Stimulated activated CD4-positive, alpha-beta T cell treated with anti-CD3 and anti-CD28 coated beads, Interleukin-4, amount 100 ng/mL, for 1 hour (primary cell): ENCODE measurements at places on chromosomes 1 and 21.

- no peak for DNase-seq
Measured at GRCh38 chr1:184049291-184049690, 2.2 kb upstream of the TSEN15 start.

GRCh38 chr1:26094677-26095383, 16.8 kb upstream of the PDIK1L start:
- DNase-seq: no peak

GRCh38 chr21:45636951-45637646, 6.4 kb upstream of the PCBP3 start:
- DNase-seq: no peak

GRCh38 chr1:221663321-221663720, 78.6 kb downstream of the DUSP10 start:
- DNase-seq: no peak

- DNase-seq: no peak
Measured at GRCh38 chr21:41687633-41688032, 79.2 kb downstream of the RIPK4 start.

DNA sequence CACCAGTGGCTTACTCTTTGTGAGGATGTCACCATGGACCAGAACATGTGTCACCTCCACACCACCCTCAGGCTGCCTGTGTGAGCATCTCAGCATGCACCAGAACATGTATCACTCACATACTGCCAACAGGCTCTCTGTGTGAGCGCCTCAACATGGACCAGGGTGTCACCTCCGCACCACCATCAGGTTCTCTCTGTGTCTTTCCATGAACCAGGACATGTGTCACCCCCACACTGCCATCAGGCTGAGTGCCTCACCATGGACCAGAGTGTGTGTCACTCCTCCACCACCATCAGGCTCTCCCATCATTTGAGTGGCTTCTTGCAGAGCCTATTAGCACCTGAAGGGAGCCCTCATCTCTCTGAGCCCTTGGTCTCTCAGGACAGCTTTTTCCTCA, 125.2 kb downstream of the ZNF648 start:
- DNase-seq: no peak

GRCh38 chr21:37047079-37047478, 25.8 kb downstream of the PIGP start:
- DNase-seq: no peak

DNA sequence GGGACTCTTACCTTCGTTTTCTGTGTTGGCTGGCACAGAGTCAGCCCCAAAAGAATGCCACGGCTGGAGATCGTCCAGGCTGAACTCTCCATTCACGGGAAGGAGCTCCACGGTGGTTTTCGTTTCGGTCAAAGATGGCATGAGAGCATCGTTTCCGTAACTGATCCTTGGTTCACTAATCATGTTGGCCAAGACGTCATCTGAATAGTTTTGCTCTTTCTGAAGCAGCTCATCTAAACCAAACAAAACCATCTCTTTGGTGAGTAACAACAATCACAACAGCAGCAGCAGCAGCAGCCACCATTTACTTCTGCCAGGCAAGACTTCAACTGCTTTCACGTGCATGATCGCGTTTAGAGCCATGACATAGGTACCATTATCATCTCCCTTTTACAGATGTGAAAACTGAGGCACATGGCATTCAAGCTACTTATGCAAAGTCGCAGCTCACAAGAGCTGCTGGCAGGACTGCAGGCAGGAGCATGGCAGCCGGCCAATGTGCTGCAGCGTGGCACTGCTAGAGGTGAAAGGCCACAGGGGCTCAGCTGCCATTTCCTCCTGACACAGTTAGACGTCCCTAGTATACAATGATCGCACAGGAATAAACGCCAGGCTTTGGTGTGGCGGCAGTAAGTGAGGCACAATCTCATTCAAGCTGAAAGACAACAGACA, 177.1 kb downstream of the GABPA start:
- DNase-seq: no peak

- DNase-seq: no peak
Measured at GRCh38 chr1:2445162-2445822, 30.8 kb upstream of the PLCH2 start.

- peak; percentile 41 for DNase-seq
Measured at GRCh38 chr1:206470692-206471414, 577 bp downstream of the IKBKE start.

DNA sequence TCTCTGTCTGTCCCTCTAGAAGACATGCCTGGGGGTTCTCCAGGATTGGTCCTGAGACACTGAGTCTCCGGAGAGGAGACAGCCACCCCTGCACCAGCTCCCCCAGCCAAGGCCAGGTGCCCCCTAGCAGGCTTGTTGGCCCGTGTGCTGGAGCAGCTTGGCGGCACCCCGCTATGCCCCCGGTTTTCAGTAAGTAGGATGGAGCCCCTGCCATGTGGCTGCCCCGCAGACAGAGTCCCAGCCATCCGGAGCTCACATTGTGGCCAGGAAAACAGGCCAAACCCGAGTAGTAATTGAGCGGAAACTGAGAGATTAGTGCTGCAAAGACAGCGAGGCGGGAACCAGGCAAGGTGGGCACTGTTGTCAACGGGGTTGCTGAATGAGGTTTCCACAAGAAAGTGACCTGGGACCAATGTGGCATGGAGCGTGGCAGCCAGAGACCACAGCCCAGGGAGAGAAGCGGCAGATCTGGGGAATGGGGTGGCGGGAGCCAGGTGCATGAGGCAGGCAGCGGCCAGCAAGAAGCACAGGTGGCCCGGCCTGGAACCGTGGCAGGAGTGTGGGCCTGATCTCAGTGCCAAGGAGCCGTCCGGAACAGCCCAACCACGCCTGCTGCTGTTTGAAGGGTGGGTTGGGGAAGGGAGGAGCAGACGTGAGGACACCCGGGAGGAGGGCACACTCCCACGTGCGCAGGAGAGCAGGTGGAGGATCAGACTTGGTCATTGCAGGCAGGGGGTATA, 137.4 kb upstream of the VAMP3 start:
- no peak for DNase-seq

DNA sequence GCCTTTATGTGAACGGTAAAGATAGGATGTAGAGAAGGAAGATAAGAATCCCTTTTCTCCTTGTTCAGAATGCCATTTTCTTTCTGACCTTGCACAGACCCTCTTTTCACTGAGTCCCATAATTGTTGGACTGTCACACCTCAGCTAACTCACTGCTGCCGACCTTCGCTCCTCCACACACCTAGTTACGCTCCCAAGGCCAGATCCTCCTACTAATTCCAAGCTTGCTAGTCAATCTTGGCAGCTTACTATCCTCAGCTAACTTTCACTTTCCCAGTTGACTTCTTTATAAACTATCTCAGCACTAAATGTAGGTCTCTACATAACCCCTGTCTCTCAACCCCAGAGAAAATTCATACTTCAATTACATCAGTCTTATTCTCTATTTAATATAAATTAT, 471.8 kb upstream of the PRMT6 start:
- DNase-seq: no peak

GRCh38 chr1:223133306-223133823, 9.7 kb downstream of the TLR5 start:
- no peak for DNase-seq

DNA sequence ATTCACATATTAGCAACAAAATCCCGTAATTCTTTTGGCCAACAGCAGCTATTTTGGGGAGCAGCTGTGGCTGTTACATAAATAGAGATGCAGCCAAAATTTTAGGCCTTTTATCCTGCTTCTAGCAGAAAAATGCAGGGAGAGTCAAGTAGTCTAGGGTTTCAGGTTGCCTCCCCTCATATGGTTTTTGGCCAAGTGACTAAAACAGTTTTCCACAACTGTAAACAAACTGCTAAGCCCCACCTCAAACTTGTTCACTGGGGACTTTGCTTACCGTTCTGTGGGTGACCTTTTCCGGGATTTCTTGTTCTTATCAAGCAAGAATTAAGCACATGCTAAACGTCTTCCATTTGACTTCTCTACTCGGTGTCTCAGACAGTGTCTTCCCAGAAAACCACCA, 133.4 kb downstream of the EDEM3 start:
- no peak for DNase-seq

DNA sequence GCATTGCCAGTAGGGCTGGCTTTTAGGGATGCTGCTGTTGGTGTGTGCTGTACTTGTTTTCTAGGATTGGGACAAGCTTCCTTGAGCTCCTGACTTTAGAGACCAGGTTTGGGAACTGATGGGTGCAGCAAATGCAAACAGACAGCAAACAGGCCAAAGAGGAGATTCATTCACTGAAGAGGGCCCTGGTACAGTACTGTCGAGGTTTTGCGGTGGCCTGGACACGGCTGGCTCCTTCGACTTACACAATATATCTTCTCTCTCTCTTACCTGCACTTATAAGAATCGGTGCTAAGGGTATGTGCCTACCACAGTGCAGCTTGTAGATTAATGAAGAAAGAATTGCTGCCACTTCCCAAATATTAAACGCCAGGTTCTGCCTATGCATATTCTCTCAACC, 44.6 kb downstream of the ATP1A1 start:
- DNase-seq: no peak

DNA sequence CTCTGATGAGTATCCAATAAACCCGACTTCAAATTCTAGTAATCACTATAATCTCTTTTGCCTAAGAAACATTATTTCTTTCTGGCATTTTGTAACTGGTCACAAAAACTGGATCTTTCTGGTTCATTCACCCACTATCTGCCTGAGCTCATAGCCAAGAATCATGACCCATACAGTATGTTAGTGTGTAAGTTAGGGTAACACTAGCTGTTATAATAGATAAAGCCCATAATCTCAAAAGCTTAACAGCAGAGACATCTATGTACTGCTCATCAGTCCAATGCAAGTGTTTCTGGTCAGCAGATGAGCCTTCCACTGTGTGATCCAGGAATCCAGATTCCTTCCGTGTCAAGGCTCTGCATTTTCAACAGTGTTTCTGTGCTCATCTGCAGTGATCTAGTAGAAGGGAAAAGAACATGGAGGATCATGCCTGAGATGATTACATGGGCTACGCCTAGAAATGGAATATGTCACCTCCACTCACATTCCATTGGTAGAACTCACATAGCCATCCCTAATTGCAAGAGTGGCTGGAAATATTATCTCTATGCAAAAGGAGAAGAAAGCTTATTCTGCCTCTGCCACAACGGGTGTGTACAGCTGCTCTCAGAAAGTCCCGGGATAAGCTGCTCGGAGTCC, 27.7 kb downstream of the RRAGC start:
- no peak for DNase-seq

- DNase-seq: no peak
Measured at GRCh38 chr1:29916656-29917369, 680.5 kb downstream of the PTPRU start.

DNA sequence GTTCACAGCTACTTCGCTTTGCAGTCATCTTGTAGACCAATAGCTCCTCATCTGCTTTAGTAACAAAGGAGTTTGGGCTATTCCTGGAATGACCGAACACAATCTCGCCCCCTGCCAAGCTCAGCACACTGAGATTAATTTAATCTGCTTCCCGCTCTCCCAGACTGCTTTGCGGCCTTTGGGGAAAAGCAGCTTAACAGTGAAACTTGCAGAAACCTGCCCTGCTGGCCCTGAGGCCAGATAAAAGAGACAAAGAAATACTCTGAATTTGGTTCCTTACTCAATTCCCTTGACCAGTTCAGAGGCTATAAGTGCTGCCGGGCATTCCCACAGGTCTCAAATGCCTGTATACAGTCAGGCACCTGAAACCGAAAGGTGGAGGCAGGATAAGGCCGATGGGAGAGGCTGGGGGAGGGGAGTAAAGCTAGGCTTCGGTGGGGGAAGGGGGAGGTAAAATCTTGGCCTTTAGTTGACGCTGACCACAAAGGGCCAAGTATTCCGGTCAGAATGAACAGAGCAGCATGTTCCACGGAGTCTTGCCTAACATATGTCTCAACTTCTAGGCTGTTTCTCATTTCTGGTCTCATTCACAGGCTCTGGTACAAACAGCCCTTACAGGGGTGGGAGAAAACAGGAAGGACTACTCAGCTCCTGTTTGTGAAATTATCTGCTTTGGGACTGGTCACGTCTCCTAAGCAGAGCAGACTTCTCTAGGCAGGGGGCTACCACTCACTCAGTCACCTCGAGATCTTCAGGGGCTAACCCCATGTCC, 17.7 kb upstream of the A3GALT2 start:
- DNase-seq: no peak

DNA sequence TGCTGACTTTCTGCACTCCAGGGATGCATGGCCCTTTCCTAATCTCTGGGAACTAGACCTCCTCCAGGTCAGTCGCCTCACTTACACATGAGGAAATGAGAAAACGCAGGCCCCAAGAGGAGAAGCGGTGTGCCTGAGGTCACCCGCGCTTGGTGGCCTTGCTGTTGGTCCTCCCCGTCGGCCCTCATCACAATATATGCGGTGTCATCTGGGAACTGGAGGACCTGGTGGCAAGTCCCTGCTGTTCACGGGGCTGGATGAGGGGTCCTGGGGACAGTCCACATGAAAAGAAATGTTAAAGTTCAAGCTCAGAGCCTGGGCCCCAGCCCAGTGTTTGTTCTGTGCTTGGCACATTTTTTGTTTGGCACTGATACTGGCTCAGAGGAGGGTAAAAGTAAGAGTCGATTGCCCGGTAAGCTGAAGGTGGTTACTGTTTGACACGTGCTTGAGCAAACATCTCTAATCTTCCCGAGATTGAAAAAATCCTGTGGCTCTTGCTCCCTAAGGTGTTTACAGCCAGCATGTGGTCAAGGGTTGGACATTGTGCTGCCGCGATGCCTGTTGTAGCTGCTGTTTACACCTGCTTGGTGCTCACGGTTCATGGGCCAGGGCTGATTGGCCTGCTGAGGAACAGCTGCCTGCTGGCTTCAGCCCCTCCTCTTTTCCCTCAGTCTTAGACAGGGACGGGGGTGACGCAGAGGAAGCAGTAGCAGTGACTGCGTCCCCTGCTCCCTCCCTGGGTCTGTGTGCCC, 5.2 kb downstream of the COQ8A start:
- no peak for DNase-seq

DNA sequence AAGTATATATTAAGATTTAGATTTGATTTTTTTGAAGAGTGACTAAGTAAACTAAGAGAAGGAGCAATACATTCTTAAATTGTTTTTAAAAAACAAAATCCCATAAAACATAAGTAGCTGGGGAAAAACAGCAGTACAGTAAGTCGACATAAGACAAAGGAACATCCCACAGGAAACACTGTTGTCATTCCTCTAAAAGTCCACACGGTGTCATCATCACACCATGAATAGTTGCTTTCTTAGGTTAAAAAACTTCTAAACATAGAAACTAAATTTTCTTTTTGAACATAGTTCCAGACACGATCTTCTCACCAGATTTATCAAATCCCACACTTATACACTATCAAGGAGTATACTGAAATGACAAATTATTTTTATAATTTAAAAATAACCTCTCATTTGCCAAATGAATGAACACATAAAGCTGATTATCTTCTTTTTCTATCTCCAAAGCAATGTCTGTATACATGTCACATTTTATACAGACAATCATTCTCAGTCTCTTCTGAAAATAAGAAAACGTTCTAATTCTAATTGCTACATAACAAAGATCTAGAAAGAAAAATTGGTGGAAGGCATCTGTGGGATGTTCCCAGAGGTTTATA, 15.8 kb downstream of the ODF2L start:
- no peak for DNase-seq

DNA sequence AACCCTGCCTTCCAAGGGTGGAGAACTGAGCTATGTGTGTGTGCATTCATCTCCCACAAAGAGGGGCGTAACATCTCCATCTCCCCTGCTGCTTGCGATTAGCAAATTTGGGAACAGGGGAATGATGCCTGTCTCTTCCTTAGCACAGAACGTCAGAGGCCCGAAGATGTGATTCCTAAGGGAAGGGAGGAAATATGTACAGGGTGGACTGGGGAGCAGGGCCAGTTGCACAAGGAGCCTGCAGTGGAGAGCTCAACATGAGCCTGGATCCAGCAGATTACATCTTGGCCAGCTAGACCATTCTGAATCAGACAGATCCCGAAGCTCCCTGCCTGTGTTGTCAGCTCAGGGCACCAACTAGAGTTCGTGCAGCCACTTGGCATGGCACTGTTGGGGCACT, 118.1 kb downstream of the NGF start:
- no peak for DNase-seq

- DNase-seq: no peak
Measured at GRCh38 chr1:35535243-35535642, 22.0 kb downstream of the KIAA0319L start.
